Ovary (tissue), 10 donors: ENCODE measurements at places on chromosomes 16 and 17. TPM values are rescaled to one million over a fixed set of nuclear protein-coding genes. Genes with fewer than 3 reads are reported as not detected.
A peak's percentile ranks its signal among the peaks of the same experiment; 100 is the strongest.

The ZSCAN10 gene
- not detected for total RNA-seq

The KIF18B gene
- 0.15 TPM for total RNA-seq

The SHBG gene
- 1.1 TPM for total RNA-seq

The PRAC2 gene
- not detected for total RNA-seq

GRCh38 chr17:5035315-5035714 lies at the start of gene SLC52A1:
TSS of gene SLC52A1 (minus strand) at chr17:5035426. CDS start at chr17:5034606, 820 bp downstream.
- H3K4me1 ChIP-seq, result peaks cover 2% of the 10 kb centered on the region
- no peak within 1 kb of the TSS for H3K27ac ChIP-seq
- peak within 1 kb of the TSS; percentile 18 for H3K4me3 ChIP-seq
- DNase-seq, result no peak
- no peaks in the 10 kb centered on the region for H3K27me3 ChIP-seq

DNA sequence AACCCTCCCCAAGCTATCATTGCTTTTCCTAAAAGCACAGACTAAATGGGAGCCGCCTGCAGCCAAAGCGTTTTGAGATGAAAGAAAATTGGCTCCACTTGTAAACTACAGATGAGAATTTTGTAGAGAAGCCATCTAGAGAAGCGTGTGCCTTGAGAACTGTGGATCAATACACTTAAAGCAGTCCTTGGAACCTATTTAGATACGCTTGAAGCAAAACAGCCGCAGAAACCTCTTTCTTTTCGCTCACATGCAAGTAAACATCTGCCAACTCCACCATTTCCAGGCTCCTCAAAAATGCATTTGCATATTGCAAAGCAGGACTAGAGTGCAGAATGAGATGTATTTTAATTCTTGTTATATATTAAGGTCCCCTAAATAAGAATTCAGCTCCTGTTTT lies 13.1 kb downstream of the KIAA0513 start:
- H3K27ac ChIP-seq, result no peak overlapping the region
- H3K27me3 ChIP-seq, result no peaks in the 10 kb centered on the region
- no peak overlapping the region for H3K4me3 ChIP-seq
- no peak for DNase-seq

DNA sequence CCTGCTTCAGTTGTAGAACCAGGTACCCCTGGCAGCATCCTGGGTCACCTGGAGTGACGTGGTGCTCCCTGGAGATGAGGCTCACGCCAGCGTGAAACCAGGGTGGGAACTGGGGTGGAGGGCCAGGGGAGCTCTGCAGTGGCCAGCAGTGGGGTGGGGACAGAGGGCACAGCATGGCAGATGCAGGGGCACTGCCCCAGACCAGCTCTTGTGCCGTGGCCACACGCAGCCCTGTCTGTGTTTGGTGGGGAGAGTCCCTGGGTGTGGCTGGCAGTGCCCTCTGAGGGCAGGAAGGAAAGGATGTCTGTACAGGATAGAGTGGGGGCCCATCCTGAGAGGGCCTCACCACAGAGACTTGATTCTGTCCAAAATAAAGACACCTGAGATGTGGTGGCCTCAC lies 24.5 kb downstream of the ZNF750 start:
- no peaks in the 10 kb centered on the region for H3K4me1 ChIP-seq
- no peaks in the 10 kb centered on the region for H3K27me3 ChIP-seq
- H3K36me3 ChIP-seq, result no peaks in the 10 kb centered on the region

- H3K27ac ChIP-seq, result no peak overlapping the region
- H3K4me3 ChIP-seq, result no peak overlapping the region
- H3K4me1 ChIP-seq, result peaks cover 2% of the 10 kb centered on the region
- no peak for DNase-seq
These were observed 10.4 kb downstream of the VPS53 start for GRCh38 chr17:704111-704864.

The KCNH4 gene
- total RNA-seq, result 0.12 TPM

DNA sequence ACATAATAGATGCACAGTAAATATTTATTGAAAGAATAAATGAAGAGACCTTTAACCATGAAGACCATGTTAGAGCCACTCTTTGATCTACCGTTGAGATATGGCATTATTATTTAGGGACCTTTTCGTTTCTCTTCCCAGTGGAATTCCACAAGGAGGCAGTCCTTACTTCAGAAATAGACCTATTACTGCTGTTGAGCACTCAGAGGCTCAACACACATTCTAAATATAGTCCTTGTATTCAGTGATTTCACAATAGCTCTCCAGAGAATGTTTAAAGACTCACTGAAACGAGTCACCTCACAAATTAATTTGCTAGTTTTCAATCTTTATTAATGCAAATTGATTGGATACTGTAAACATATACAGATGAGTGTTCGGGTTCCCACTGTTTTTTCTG lies 603.8 kb downstream of the CDH8 start:
- H3K27ac ChIP-seq, result no peak overlapping the region
- H3K4me3 ChIP-seq, result no peak overlapping the region
- H3K36me3 ChIP-seq, result no peaks in the 10 kb centered on the region
- no peaks in the 10 kb centered on the region for H3K27me3 ChIP-seq

GRCh38 chr17:81419886-81420768 lies 24.9 kb downstream of the BAHCC1 start:
- peaks cover 48% of the 10 kb centered on the region for H3K4me1 ChIP-seq
- no peaks in the 10 kb centered on the region for H3K36me3 ChIP-seq
- DNase-seq, result peak; percentile 60
- peak overlapping the region; percentile 22 for H3K4me3 ChIP-seq
- peak overlapping the region; percentile 90 for H3K27ac ChIP-seq
- H3K27me3 ChIP-seq, result no peaks in the 10 kb centered on the region

The MGAT5B gene
- total RNA-seq, result 3.6 TPM
